H9 (cell line): ENCODE measurements at places on chromosomes 13 and 19.

GRCh38 chr13:43100667-43101066 is 77.3 kb downstream of the DNAJC15 start:
- no peak for DNase-seq

DNA sequence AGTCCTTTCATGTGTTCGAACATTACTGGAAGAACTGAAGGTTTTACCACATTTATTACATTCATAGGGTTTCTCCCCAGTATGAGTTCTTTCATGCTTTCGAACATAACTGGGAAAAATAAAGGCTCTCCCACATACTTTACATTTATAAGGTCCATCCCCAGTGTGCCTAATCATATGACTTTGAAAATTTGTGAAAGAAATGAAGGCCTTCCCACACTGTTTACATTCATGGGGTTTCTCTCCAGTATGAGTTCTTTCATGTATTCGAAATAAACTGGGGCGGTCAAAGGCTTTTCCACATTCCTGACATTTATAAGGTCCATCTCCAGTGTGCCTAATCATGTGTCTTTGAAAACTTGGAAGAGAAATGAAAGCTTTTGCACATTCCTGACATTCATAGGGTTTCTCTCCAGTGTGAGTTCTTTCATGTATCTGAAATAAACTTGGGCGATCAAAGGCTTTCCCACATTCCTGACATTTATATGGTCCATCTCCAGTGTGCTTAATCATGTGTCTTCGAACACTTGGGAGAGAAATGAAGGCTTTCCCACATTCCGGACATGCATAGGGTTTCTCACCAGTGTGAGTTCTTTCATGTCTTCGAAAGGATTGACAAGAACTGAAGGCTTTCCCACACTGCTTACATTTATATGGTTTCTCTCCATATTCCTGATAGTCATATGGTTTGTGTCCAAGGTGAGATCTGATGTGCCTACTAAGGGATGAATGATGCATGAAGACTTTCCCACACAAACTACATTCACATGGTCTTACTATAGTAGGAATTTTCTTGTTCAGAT is 24.0 kb downstream of the ZNF564 start:
- DNase-seq: no peak

GRCh38 chr13:21078501-21078900 is 17.1 kb upstream of the LATS2 start:
- no peak for DNase-seq

DNA sequence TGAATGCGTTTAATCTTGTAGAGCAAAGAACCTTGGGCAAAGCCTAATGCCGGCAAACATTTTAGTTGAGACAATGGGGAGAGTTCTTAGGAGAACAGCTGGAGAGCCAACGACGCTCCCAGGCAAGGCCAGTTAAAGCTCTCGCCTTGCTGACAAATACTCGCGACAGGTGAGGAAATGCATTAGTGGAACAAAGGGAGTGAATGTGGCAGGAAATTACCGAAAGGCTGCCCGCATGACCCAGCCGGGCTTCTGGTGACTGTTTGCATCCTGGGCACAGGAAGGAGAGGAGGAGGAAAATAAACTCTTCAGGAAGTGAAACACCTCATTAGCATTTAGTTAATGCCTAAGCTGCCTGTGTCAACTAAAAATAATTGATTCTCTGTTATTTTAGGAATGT is 74.6 kb downstream of the SHISA2 start:
- peak; percentile 94 for DNase-seq

DNA sequence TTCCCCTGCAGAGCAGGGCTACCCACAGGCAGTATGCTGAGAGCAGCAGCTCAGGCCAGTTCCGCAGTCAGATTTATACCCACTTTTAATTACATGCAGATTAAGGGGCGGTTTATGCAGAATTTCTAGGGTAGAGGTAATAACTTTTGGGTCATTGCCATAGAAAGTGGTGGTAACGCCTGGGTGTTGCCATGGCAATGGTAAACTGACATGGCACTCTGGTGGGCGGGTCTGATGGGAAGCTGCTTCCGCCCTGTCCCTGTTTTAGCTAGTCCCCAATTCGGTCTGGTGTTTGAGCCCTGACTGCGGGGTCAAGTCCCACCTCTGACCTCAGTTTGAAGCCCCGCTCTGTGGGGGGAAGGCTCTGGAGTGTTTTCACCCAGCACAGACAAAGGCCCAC is 141.1 kb upstream of the VSTM2B start:
- DNase-seq: no peak

DNA sequence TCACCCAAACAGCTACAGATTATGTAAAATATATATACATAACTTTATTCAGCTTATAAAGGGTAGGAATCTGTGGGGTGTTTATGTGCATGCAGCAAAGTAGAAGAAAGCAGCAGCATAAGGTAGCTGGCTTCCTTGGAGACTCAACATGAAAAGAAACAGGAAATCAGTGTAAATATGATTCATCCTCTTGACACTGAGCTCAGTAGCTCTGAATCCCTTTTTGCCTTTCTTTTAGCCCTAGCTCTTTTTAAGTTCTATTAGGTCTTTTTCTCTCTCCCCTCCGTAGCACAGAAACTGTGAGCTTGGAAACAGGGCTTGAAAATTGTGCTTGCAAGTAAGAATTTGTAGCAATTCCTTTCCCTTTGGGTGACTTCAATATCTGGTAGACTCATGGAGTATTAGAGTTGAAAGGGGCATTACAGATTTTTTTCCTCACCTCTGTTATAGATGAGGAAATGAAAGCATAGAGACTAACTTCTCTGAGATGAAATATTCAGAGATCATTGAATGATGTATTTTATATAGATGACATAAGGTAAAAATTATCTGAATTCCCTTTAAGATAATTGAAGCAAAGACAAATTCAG is 314.4 kb downstream of the PCDH9 start:
- no peak for DNase-seq
